ENCODE measurements at places on chromosomes 11 and 22.

DNA sequence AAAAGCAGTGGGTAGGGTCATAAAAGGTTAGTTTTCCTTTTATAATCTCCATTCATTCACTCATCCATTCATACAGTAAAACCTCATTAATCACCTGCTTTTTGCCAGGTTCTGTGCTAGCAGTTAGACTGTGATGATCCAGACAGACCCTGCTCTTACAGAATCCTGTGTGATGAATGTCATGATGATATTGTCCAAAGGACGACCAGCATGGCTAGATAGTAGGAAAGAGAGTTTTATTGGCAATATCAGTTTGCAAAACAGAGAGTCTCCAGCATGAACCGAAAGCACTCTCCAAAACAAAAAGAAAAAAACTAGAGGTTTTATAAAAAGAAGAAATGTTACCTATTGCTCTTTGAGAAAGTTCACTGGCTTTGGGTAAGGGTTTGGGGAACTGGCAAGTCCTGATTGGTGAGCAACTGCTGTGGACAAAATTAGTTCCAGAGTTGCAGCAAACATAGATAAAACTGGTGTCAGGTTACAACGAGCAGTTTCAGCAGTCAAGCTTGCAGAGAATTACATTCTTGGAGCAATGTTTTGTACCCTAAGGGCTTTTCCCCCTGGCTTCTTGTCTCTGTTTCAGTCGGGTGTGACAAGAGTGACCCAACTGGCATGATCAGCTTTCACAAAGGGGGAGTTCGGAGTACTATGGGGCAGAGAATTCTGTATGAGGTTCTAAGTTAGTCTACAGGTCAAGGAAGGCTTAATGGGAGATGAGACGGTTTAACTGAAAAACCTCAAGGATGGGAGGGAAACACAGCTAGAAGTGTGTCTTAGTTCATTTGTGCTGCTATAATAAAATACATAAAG lies 58.3 kb downstream of the HSD17B12 start:
- DNase-seq = peak; percentile 56

DNA sequence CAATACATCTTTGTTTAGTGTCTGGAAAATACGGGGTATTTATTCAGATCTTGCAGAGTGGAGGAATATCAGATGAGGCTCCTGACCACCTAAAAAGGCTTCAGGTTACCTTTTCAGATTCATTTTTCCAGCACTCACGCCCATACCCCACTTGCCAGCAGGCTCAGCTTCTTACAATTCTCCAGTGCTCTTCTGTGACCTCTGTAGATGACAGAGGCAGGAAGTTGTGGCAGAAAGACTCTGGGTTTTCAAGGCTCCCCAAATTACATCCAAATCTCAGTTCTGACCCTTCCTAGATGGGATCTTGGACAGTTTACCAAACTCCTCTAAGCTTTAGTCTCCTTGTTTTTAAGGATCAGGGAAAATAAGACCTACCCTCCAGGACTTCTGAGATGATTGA lies 61.1 kb downstream of the SYTL2 start:
- DNase-seq = no peak

GRCh38 chr11:11349870-11350337 lies 3.1 kb downstream of the CSNK2A3 start:
- DNase-seq = peak; percentile 1

DNA sequence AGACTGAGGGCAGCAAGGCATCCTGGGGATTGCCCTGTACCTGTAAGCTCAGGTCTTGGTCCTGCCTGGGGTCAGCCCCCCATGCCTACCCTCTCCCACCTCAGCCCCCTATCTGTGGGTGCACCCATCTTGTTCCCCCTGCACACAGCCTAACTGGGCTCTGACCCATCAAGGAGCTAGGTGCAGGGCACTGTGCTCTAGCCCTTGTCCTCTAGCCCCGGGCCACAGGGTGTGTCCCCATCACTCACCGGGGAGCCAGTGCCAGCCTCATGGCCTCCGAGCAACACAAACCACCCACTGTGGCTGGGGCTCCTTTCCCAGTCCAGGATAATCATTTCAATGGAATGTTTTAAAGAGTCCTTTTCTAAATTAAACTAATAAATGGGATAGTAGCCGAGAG lies 293.9 kb upstream of the PLET1 start:
- DNase-seq = no peak

GRCh38 chr11:70495351-70496310 lies 97.3 kb downstream of the CTTN start:
- DNase-seq = no peak

GRCh38 chr22:44928711-44929358 lies 81.0 kb downstream of the PHF21B start:
- no peak for DNase-seq

DNA sequence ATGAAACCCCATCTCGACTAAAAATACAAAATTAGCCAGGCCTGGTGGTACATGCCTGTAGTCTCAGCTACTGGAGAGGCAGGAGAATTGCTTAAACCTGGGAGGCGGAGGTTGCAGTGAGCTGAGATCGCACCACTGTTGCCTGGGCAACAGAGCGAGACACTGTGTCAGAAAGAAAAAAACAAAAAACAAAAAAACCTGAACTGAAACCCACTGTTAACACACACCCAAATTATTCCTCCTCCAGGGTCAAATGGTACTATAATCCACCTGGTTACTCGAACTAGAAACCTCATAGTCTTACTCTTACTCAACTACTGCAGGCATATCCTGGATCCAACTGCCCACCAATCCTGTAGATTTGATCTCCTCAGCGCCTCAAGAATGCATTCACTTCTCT lies 35.5 kb downstream of the USP28 start:
- DNase-seq = no peak

DNA sequence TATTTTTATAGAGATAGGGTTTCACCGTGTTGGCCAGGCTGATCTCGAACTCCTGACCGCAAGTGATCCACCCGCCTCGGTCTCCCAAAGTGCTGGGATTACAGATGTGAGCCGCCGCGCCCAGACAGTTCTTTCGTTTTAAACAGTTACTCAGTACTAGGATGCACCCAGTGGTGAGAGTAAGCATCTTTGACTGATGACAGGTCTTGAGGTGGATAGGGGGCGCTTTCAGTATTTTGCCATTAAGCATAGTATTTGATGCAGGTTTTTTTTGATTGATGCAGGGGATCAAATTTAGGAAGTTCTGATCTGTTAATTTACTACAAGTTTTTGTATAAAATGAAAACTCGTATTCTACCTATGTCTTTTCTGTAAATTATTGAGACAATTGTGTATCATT lies 13.2 kb upstream of the TRIM34 start:
- DNase-seq = no peak

DNA sequence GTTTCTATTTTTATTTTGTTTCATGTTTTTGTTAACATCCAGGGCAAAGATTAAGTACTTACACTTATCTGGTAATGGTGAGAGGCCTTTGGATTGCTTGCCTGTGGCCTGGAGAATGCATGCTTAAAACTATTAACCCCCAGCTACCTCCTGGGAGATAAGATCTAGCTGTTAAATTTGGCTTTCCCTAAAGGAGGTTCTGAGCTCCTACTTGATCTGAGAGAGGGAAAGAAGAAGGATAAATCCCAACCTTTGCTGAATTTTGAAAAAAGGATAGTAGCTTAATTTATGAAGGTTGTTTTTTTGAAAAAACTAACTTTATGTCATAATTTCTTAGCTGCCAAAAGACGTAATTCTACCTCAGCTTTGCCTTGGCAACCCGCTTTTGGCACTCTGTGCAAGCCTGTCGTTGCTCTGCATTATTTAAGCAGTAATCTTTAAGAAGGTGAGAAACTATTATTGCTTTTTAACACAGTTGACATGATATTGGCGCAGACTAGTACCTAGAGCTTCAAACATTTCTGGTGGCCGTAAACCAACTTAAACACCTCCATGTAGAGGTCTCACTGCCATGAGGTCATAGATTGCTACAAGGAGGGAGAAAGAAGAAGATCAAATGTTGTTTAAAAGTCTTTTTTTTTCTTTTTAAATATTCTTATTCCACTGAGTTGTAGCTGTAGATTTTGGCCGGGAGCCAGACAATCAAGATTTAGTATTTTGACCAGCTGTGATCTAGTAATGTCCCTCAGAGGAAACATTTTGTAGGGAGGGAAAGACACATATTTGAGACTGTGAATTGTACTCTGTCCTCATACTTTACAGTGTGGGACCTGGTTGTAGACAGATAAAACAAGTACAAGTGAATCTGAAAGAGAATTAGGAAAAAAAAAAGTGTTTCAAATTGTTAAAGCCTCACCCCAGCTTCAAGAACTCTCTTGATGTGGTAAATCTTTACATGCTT lies 74.4 kb downstream of the WNT11 start:
- DNase-seq = no peak

- DNase-seq = no peak
Observed at GRCh38 chr11:65043881-65044501, 3.0 kb downstream of the SAC3D1 start.

GRCh38 chr22:21738081-21738480 lies 2.5 kb upstream of the YPEL1 start:
- DNase-seq = no peak

GRCh38 chr11:82494988-82495432 lies 238.7 kb downstream of the FAM181B start:
- no peak for DNase-seq

DNA sequence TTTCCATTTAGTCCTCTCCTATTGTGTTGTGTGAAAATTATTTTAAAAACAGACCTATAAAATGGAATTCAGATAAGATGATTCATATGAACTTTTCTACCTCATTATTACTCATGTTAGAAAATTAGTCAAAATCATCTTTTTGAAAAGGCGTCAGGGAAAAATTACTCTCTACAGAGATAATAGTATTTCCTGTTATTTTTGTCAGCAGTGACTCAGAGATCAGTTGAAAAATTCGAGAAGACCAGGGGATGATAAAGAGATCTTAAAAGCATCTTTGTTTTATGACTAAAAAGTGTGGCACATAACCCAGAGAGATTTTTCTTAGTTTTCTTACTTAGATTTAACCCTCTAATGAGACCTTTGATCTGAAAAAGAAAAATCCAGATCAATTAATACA lies 157.9 kb upstream of the CARD18 start:
- peak; percentile 5 for DNase-seq

DNA sequence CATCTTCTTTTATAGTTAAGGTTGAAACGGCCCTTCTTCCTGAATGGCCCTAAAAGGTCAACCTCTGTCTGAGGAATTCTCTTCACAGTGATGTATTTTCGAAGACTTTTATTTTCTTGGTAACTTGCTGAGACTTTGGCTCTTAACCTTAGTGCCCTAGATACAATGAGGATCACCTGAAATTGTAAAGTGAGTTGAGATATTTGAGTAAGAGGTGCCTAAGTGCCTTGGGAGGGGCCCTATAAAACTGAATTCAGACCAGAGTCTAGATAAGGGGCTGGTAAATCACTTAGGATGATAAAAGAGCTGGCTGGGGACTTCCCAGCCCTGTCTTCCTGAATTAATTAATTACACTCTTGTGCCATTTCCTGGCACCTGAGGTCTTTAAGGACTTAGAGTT lies 505.6 kb upstream of the KIRREL3 start:
- DNase-seq = no peak

DNA sequence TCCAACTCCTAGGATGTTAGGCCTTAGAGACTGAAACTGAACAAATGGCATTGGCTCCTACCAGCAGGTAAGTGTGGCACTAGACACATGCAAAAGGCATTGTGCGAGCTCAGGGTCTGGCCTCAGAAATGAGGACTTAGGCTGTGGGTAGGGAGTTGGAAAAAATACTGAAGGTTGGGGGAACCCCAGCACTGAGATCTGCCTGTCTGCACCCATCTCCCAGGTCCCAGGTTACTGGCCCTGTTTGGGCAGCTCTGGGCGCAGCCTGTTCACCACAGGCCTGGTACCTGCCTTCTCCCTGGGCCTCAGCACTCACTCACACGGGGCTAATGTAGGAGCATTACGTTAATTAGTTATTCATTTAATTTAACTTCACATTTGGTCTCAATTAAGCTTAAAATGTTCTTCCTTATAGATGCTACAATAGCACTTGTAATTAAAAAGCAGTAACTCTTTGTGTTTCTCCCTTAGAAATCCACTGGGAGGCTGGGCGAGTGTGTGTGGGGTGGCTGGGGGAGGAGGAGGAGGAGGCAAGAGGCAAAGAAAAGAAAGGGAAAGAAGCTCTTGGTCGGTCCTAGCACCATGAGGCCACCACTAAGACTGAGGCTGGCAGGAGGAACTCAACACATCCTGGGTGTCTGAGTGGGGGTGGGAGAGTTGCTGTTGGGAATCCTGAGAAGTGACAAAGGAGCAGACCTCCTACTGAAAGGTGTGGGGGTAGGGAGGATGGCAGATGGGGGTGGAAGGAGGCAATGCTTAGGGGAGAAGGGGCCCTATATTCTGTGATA lies 19.4 kb downstream of the TMEM218 start:
- no peak for DNase-seq

DNA sequence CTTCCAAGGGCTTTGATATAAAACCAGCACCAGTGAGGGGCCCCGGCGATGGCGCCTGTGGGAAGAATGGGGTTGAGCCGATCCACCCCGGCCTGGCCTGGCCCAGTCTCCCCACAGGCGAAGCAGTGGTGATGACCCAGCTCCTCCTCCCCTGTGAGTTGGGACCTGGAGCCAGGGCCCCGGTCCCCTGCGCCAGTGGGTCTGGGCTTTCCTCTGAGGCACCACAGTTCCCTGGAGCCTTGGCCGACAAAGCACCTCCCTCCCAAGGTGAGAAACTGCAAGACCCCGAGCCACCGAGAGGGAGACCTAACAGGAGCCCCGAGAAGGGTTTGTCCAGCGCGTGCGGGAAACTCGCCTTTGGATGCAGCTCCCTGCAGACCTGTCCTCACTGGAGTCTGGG lies 942.9 kb downstream of the BRD1 start:
- DNase-seq = no peak

- no peak for DNase-seq
Observed at GRCh38 chr22:33240888-33241475, 182.8 kb upstream of the SYN3 start.

GRCh38 chr11:118679483-118679882 lies at the start of gene TREH:
Gene TREH, minus strand, starts transcription at chr11:118679650. Its CDS starts 23 bp downstream, at chr11:118679627.
- DNase-seq = no peak

DNA sequence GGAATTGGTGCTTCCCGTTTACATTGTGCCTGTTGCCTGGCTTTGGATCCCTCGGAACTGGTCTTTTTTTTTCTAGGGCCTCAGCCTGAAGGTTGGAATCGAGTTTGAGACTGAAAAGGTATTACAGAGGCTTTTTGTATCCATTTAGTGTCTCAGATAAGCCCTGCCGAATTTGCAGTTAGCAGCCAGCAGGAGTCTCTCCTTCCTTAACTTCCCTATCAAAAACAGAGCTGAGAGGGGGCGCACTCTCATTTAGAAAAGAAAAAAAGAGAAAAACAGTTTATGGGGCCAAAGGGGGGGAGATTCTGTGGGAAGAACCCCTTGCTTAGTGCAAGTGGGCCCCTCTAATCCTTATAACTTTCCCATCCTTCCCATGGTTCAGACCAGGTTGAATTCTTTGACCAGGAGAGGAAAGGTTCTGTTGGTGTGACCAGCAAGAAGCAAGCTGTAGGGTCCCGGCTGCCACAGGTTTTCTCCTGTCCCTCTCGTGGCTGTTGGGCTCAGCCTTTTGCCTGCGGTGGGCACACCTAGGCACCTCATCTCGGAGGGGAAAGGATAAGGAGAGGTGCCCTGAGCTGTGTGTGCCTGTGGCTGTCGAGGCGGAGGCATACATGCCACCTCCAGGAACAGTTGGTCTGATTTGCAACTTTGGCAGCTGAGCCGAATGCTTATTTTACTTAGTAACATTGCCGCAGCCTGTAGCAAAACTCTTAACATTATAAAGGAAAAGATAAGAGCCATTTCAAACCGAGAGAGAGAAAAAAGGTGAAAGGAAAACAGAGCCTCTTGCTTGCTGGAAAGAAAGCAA lies 565.0 kb upstream of the CNTN5 start:
- no peak for DNase-seq

Data from amniotic stem cell (primary cell).